ENCODE measurements at places on chromosomes 12 and 14. TPM values are rescaled to one million over a fixed set of nuclear protein-coding genes. Genes with fewer than 3 reads are reported as not detected.

TAS2R20 gene
- total RNA-seq, result 0.34 TPM

IQSEC3 gene
- under 0.01 TPM for total RNA-seq

CPNE6 gene
- not detected for total RNA-seq

KLRK1 gene
- total RNA-seq, result not detected

CYP27B1 gene
- total RNA-seq, result 1.5 TPM

ANKRD9 gene
- 17.8 TPM for total RNA-seq

CDCA3 gene
- total RNA-seq, result 0.68 TPM

REM2 gene
- 0.14 TPM for total RNA-seq

LYZ gene
- total RNA-seq, result not detected
